Stimulated activated CD8-positive, alpha-beta memory T cell treated with anti-CD3 and anti-CD28 coated beads, Interleukin-7, amount 100 ng/mL, for 48 hours (primary cell): ENCODE measurements at places on chromosomes 1 and 21.

- no peak for DNase-seq
These were observed 369.6 kb upstream of the USP24 start for GRCh38 chr1:55584526-55585401.

- no peak for DNase-seq
These were observed at the start of gene CLDN8 for GRCh38 chr21:30216041-30216723. Gene CLDN8, minus strand, starts transcription at chr21:30216097. Its CDS starts 172 bp downstream, at chr21:30215925.

GRCh38 chr1:16019644-16020277, 1.9 kb upstream of the HSPB7 start:
- no peak for DNase-seq

GRCh38 chr1:8402109-8402710, 84.3 kb downstream of the SLC45A1 start:
- DNase-seq, result no peak

DNA sequence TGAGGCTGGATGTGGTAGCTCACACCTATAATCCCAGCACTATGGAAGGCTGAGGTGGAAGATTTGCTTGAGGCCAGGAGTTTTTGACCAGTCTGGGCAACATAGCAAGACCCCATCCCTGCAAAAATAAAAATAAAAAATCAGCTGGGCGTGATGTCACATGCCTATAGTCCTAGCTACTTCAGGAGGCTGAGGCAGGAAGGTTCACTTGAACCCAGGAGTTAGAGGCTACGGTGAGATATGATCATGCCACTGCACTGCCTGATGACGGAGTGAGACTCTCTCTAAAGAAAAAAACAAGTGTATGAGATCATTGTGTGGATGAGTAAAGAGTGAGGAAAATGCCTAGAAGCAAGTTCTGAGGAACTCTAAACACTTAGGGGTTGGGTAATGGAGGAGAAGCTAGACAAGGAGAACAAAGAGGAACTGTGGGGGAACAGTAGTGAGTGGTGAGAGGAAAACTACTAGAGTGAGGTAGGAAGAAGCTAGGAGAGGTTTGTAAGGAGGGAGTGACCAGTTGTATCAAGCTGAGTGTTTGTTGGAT, 17.0 kb downstream of the CLIC4 start:
- no peak for DNase-seq

- DNase-seq, result no peak
These were observed 43.3 kb upstream of the RABGAP1L start for GRCh38 chr1:174116042-174116441.

- no peak for DNase-seq
These were observed 23.2 kb upstream of the DENND1B start for GRCh38 chr1:197798492-197798891.

- no peak for DNase-seq
These were observed 28.0 kb upstream of the KLF17 start for GRCh38 chr1:44090429-44091252.

DNA sequence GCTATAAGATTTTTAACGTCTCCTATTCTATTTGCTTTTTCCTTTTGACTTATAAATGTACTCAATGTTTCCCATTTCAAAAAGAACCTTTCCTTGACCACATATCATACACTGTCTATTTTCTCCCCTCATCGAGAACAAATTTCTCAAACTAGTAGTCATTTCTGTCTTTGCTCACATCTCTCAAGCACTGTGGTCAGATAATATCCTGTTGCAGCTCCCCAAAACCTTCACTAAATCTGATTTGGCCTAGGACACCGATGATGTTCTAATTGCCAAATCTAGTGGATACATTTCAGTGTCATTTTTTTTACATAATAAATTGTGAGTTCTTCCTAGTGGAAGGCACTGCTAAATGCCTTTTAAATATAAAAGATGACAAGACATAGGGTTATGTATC, 19.4 kb downstream of the CXADR start:
- DNase-seq, result no peak

DNA sequence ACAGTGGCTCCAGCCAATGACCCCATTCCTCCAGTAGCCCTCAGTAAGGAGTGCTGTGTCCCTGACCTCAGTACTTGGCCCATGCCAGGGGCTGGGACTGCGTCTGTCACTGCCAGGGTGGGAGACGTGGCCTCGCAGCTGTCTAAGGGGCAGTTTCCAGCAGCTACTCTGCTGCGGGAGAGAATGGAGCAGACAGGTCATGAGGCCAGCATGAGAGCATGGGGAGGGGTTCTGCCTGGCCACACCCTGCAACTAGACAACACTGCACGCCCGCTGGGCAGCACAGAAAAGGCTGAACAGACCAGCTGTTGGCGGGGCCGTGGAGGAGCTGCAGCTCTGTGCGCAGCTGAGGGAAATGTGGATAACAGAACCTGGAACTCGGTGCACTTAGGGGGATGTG, 91.6 kb upstream of the COL6A1 start:
- no peak for DNase-seq

- DNase-seq, result no peak
These were observed 21.5 kb upstream of the COL11A1 start for GRCh38 chr1:103129796-103130195.

DNA sequence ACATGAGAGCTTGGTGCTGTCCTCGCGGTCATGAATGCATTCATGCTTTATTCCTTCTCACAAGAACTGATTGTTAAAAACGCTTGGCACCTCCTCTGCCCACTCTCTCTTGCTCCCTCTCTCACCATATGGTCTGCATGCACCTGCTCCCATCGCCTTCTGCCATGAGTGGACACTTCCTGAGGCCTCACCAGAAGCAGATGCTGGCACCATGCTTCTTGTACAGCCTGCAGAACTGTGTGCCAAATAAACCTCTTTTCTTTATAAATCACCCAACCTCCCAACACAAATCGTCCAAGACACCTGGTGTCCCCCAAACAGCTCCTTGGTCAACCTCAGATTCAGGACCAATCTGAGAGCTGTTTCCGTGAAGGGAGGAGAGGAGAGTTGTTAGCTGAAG, 43.3 kb upstream of the PCBP3 start:
- DNase-seq, result no peak

DNA sequence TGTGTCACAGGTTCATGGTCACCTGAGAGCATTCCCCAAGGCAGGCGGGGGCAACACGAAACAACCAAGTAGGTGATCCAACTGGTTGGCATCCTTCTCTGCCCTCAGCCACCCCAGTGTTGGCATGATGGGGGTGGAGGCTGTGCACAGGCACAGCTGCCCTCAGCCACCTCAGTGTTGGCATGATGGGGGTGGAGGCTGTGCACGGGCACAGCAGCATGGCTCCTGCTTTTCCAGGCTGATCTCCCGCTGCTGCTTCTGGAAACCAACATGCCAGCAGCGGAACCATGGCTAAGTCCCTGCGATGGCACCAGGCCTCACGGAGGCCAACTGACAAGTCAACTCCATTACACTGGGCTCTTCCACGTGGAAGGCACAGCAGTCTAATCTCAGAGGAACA, 447.8 kb downstream of the PTPRU start:
- no peak for DNase-seq

DNA sequence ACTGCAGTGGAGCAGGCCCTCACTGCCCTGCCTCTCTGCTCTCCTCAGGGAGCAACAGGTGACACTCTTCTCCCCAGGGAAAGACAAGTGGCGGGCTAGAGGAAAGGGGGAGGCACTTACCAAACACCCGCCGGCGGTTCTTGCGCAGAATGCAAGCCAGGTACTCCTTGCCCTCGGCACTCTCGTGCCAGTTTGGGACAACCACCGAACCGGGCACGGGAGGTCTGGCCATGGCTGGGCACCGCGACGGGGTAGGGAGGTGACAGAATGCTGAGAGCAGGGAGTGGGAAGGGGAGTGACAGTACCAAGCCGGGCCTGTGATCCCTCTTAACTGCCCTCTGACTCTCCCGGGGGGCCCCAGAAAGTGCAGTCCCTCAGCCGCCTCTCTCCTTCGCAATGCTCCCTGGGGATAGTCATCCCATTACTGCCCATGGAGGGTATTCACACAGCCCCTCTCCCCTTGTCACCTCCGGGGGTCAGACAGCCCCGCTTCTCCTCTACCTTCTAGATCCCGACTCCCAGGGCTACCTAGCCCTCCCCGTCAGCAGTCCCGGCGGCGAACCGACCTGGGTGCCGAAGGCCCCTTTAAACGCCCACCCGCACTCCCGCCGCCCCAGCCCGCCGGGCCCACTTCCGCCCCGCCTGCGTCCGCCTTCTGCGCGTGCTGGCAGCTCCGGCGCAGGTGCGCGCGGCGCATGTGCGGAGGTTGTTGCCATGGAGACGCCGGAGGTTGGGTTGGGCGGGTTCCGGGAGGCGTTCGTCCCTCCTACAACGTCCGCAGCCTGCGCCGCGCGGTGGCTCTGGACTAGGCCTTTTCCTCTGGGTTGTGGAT, at the start of gene CPLANE2:
Gene CPLANE2, minus strand, starts transcription at position 673 of the 832 bp plus-strand sequence. Its CDS starts 441 bp downstream, at position 232.
- DNase-seq, result peak; percentile 92

DNA sequence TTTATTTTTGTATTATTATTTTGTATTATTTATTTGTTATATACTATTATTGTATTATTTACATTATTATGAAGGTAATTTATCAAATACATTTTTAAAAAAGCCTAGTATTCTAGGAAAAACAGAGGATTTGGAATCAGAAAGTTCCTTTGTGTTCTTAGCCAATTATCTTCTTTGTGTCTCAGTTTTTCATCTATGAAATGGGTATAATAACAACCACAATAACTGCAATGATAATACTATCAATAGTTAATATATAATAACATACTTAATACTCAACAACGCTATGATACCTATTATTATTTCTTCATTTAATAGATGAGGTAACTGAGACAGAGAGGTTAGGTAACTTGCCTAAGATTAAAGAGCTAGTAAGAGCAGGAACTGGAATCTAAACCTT, 80.4 kb upstream of the GNG4 start:
- DNase-seq, result no peak

DNA sequence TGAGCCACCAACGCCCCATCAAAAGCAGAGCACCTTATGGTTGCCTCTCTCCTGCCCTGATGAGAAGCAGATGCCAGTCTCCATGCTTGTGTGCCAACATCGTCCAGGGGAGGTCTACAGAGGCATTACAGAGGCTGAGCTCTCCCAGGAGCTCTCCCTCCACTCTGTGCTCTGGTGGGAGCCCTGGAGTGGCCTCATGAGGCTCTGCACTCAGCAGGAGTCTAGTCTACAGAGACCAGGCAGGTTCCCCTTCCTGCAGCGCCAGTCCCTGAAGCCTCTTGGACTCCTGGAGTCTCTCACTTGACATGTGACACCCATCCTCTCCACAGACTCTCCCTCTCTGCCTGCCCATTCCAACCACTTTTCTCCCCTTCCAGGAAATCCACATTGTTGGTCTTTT, 3.4 kb downstream of the DCST1 start:
- DNase-seq, result no peak

DNA sequence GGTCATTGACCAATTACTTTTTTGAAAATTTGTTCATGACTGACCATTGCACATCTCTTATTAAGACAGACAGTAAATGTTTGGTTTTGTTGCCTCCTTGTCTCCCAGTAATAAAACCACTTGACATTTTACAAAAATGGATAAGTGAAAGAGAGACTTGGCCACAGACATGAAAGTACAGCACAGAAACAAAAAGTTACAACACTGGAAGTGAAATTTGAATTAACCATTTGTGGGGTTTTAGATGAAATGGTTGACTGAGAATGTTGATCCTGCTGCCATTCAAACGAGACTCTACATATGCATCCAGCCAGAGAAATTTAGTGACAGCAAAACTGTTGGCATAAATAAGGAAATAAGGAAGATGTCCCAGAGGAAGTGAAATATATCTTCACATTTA, 79.3 kb upstream of the B3GALT2 start:
- DNase-seq, result no peak

- DNase-seq, result no peak
These were observed 1.2 kb downstream of the SCNM1 start for GRCh38 chr1:151167116-151167515.

- DNase-seq, result no peak
These were observed 375.6 kb downstream of the BRINP2 start for GRCh38 chr1:177546346-177546745.

DNA sequence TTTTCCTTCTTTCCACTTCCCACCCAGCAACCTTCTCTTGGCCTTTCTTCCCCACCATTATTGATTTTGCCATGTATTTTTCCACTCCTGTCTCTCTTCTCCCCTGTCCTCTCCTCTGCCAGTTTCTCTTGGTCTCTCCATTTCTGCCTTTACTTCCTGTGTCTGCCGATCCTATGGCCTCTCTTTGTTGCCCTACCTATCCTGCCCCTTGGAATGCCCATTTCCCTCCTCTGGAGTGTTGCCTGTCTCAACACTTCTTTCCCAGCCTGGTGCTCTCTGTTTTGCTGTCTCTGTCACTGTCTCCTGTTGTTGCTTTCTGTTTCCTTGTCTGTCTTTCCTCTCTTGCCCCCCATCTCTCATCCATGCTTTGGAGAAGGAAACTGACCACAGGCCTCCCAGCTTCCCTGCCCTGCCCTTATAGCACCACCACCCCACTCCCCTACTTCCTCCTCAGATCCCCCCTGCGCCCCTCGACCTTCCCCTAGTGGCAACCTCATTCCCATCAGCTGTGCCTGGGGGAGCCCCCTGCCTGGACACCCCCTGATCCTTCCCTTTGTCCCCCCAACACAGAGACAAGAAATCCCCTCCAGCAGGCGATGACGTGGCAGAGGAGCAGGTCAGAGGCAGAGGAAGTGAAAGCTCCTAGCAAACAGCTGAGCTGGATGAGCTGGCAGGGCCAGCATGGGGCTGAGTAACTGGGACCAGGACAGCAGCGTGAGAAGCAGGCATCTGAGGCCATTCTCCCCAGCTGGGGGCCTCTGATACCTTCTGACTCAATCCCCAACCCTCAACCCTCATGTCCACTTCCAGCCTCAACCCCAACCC, 6.6 kb upstream of the ETV3L start:
- peak; percentile 49 for DNase-seq

- DNase-seq, result no peak
These were observed 2.1 kb downstream of the GJA8 start for GRCh38 chr1:147904726-147905125.

DNA sequence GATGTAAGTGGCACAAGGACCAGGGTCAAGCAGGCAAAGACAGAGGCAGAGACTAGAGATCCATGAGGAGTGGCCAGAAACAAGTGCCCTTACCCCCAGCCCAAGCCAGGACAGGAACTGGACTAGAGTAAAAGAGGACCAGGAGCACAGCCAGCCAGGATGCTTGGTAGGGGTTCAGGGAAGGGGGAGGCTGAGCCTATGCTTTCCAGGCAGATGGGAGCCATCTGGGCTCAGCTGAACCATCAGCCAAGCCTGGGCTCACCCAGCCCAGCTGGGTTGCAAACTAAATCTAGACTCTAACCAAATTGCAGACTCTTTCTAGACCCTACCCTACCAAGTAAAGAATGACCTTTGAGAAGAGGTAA, 15.2 kb downstream of the PDZK1IP1 start:
- no peak for DNase-seq
